Lung microvascular endothelial cell (primary cell): ENCODE measurements at places on chromosomes 1 and 21. TPM values are rescaled to one million over a fixed set of nuclear protein-coding genes. Genes with fewer than 3 reads are reported as not detected.

DNA sequence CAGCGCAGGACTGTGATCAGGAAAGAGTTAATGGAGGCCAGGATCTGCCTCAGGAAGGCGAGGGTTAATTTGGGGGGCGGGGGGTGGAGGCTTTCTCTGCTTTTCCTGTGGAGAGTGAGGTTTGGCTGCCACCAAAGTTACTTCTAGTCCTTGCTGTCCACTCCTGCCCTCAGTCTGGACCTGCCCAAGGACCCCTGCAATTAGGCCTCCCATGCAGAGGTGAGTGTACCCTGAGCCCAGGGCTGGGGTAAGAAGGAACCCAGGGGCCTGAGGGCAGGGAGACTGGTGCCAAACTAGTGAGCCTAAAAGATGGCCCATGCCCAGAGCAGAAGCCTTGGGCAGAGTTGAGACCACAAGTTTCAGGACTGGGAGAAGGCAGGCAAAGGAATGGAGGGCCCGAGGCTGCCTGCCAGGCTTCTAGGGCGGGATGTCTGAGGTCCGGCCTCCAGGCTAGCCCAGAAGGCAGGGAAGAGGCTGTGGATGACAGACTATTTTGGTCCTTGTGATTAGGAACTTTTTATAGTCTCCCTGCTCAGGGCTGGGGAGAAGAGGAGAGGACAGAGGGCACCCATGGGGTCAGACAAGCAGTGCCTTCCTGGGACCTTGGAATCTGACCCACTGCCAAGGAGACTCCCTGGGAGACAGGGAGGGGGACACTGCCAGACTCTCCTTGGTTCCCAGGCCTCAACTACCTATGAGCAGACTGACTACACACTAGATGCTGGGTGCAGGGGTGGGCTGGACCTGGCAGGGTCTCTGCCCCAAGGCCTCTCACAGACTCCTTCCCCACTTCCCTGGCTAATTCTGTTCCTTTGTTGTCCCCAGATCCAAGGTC is at the start of gene FAM110D:
FAM110D (plus strand) TSS at position 172 of the 835 bp plus-strand sequence. CDS start 2,213 bp downstream, outside the sequence.
- DNase-seq = peak; percentile 58

DNA sequence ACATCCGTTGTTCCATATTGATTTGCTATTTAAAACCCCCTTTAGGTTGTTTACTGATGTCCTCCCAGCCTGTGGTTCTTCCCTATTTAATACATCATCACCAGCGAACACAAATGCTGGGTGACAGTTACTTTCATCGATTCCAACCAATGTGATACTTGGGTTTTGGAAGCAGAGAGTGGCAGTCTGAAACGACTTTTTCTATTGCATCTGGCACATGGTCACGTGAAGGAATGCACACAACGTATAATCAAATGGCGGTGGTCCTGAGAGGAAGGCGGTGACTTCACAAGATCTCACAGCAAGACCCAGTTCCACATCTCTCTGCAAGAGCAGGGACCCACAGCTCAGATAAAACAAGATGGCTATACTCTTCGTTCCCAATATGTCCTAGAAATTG is 213.9 kb downstream of the DSCAM start:
- no peak for DNase-seq

- DNase-seq = peak; percentile 49
These were observed 5.9 kb upstream of the VCAM1 start for GRCh38 chr1:100713626-100714025.

GRCh38 chr1:178126741-178127185 is 32.9 kb downstream of the RASAL2 start:
- peak; percentile 49 for DNase-seq

ARTN gene
- total RNA-seq = not detected in 2 replicates

CZIB gene
- total RNA-seq = 27.2 and 35.5 TPM in 2 replicates

GRCh38 chr1:55156093-55156492 is 59.1 kb downstream of the USP24 start:
- no peak for DNase-seq
